HuH-7 (cell line): ENCODE measurements at places on chromosomes 3 and 15.

- DNase-seq: no peak
These were observed 5.6 kb downstream of the GREM1 start for GRCh38 chr15:32723171-32723948.

DNA sequence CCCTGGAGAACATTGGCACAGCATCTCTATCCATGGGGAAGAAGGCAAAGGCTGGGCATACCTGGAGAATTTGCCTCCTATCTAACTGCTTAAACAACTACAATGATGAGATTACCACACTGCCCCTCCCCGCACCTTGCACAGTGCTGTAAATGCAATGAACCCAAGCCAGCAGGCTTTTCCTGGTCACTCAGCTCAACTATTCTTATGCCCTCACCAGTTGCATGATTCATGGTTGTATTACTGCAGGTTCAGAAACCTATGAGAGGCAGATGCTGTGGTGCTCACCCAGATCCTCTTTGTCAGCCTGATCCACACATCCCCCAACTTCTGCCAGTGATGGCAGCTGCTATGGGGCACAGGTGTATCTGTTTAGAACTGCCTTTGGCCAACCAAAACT lies 77.7 kb upstream of the STAC start:
- no peak for DNase-seq

GRCh38 chr3:44065311-44066094 lies 176.2 kb upstream of the TOPAZ1 start:
- DNase-seq: no peak

GRCh38 chr15:48646331-48646730 lies 822 bp upstream of the FBN1 start:
- DNase-seq: no peak

- no peak for DNase-seq
These were observed 67.7 kb upstream of the PLXND1 start for GRCh38 chr3:129673897-129674797.
